ENCODE measurements at places on chromosomes 12 and 14.

DNA sequence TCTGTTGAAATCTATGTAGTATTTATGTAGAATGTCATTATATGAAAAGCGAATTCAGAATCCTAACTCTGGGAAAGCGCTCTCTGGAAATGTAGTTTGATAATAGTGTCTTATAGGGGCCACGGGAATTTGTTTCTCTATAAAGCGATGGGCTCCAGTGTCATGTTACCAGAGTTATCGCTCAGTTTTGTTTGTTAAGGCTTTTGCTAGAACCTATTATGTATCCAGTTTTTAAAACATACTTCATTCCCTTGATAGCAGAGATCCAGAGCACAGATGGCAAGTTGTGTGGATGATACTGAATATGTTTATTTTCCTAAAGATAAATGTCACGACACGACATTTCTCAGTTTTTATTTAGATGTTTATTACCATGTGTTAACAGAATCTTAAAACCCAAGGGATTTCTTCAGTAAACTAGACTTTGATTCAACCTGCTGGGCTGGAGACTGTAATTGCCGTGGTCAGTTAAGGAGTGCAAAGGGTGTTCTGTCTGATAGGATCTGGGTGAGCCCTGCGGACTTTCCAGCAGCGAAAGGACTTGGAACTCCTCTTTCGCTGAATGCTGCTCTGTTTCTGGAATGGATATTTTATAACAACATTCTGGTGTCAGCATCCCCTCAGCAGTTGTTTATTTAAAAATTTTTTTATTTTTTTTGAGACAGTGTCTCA is 1.7 kb upstream of the DNAH10 start:
- no peak for DNase-seq

GRCh38 chr12:1933342-1934051 is 15.0 kb upstream of the CACNA2D4 start:
- no peak for DNase-seq

DNA sequence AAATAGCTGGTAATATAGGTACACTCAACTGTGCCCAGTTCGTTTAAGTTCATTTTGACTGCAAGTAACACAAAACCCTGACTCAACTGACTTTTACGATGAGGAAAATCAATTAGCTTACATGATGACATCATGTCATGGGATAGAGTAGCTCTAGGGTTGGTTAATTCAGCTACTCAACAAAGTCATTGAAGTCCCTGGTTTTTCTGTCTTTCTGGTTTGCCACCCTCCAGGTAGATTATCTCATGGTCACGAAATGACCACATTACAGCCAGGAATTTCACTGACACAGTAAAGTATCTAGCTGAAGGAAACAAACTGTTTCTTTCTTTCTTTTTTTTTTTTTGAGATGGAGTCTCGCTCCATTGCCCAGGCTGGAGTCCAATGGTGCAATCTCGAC is 68.5 kb upstream of the FUT8 start:
- peak; percentile 23 for DNase-seq

DNA sequence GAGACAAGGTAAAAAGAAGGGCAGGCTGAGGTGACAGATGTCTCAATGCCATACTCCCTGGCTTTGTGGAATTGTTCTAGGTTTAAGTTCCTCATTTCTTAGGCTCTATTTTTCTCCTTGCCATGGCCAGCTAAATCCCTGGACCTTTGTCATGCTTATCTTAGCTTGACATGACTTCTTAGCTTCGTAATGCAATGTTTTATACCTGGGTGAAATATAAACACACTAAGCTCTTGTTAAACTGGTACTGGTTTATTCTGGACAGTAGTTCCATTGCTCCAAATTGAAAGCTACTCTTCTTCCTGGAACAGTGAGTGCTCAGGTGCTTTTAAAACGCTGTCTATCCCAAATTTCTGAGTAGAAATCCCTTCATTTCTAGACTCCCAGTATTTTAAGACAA is 17.4 kb upstream of the ARHGAP5 start:
- no peak for DNase-seq

DNA sequence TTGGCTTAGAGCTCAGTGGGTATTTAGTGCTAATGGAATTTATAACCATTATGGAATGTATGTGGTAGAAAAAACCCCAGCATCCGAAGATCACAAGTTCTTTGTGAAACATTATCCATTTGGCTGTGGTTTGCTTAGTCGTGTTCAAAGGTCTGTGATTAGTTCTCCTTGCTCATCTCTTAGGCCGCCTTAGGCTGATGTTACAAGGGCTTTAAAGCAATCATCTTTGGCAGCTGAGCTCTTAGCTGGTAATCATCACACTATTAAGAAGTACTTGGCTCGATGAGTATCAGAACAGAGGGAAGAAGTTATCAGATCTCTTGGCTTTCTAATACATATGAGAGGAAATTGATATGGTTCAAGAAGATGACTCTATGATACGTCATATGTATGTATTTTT is 124.1 kb upstream of the E2F7 start:
- DNase-seq: no peak

GRCh38 chr14:50521912-50522341 is 10.4 kb downstream of the MAP4K5 start:
- DNase-seq: no peak

DNA sequence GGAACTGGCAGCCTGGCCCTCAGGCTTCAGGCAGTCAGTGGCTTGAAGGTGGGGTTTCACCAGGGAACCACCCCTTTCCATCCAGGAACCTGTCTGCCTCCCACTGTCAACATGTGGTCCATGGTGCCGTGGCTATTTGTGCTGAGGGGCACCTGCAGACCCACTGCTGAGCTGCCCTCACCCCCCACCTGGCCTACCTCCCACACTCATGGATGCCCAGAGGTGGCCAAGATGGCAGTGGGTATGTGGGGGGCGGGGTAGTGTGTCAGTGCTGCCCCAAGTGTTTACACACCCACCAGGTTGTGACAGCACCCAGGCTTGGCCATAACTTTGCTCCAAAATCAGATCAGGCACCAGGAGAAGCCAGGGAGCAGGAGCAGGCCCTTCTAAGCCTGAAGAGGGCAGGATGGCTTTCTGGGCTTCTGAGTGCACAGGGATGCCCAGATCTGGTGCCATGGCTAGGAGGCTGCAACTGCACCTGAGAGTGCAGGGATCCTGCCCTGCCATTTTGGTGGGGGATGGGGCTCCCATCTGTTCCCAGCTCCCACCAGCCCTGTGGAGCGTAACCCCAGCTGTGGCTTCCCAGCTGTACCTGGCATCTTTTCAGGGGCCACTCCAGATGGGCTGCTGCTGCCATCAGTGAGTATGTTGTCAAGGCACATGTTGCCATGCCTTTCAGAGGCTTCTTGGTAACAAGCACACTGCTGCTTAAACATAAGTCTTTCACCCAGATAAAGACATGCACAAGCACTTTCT is 263.9 kb downstream of the LRIG3 start:
- no peak for DNase-seq

DNA sequence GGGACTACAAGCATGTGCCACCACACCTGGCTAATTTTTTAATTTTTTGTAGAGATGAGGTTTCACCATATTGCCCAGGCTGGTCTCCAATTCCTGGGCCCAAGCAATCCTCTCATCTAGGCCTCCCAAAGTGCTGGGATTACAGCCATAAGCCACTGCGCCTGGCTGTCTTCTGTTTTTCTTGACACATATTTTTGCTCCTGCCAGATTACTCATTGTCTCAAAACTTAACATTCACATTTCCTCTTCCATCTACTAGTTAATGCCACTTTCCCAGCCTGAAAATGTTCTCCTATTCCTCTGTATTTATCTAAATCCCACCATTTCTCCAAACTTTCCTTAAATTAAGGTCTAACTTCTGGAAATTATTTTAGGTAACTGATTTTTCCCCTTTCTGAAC is 36.2 kb upstream of the KCNH3 start:
- no peak for DNase-seq

- no peak for DNase-seq
Measured at GRCh38 chr12:31315044-31315715, 10.8 kb downstream of the SINHCAF start.

DNA sequence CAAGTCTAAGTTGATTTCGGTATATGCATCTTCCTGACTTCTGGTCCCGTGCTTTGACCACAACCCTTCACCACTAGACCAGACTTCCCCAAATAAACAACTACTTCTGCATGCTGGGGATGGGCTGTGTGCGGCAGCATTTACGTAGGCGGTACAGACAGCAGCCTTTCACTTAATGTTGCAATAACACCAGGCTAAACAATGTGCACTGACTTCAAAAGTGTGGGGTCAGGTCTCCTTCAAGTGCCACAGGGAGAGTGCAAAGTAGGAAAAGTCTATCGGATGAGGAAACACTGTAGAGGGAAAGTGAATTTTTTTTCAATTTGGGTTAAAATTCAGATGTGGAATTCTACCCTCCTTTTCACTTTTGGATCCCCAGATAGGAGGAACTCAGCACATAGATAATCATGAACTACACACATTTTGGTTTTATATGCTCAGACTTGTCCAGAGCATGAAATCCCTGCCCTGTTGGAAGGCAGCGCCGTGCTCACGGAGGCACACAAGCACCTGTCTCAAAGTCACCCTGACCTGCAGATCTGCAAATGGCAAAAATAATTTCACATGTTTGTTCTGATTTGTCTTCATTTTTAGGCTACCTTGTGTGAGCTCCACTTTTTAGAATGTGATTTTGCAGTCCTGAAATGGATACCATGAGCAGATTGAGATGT is 3.6 kb upstream of the FOS start:
- DNase-seq: peak; percentile 35

GRCh38 chr12:31967539-31967938 is 8.3 kb downstream of the RESF1 start:
- DNase-seq: no peak

DNA sequence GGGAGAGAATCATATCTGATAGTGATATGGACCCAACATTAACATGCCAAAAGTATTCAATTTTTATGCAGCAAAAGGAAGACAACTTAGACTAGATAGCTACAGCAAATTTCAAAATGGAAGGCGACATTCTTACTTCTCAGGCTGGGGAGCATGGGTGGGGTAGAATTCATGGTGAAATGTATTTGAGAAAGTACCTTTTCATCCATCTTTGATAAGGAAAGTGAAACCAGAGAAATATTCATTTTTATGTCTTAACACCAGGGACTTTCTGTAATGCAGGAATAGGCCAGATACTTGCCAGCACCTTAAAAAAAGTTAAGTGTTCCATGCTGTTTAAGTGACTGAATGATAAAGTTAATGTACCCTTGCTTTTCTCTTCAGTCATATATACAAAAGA is 13.4 kb downstream of the BTG1 start:
- no peak for DNase-seq

- DNase-seq: peak; percentile 24
Measured at GRCh38 chr12:97464385-97465321, 2.0 kb downstream of the RMST start.

DNA sequence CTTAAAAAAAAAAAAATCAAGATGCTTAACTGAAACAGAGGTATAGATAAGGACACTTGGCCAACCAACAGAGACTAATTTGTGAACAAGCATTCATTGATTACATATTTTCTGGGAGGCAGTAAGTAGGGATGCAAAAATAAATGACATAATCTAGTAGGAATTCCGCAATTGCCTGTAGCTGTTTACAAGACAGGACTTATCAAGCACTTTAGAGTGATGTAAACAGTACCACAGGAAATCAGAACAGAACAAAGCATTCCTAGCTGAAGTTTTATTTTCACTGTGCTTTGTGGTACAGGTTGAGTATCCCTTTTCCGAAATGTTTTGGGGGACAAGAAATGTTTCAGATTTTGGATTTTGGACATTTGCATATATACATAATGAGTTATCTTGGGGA is 68.2 kb upstream of the FGD4 start:
- peak; percentile 13 for DNase-seq

DNA sequence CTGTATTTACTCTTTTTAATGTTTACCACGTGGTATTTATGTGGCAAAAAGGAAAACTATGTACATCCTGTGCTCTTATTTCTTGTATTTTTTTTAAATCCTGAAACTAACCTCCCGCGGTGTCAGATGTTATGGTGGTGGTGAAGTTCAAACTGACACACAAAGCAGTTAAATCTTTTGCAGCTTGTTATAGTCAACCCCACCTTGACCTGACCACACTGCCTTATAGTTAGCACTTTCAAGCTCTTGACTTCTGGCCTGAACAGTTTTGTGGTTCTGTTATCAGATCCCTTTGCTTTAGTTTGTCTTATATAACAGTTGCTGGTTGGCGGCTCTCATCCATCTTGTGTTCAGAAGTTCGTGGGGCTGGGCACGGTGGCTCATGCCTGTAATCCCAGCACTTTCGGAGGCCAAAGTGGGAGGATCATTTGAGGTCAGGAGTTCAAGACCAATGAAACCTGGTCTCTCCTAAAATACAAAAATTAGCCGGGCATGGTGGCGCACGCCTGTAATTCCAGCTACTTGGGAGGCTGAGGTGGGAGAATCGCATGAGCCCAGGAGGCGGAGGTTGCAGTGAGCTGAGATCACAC is 2.1 kb downstream of the UNG start:
- no peak for DNase-seq

GRCh38 chr12:112577473-112578329 is 159.0 kb downstream of the PTPN11 start:
- peak; percentile 81 for DNase-seq

DNA sequence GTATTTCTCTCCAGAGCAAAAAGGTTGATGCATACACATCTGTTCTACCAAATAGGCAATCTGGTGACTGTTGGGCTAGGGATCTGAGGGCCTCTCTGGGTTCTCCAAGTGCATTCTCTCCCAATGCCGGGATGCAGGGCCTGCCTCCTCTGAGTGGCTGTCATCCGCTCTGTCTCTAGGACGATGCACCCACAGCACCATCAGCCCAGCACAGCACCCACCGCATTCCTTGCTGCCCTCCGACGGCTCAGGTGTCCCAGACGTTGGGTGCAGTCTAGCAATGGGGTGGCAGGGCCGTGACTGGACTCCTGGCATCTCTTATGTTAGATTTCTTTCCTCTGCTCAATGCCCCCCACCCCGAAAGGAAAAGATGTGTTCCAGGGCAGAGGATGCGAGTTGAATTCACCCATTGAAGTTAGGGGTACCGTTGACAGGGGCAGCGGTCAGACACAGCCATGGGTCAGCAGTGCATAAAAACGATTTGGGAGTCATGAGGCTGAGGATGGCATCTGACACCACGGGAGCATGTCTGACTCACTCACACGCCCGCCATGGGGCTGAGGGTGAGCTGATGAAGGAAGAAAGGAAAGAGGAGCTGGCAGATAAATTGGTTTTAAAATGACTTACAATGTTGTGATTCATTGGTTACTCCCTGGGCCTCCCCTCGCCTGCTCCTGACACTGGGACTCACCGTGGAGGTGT is 93.2 kb upstream of the C14orf180 start:
- DNase-seq: no peak

- DNase-seq: no peak
Measured at GRCh38 chr14:75013290-75013689, 10.6 kb downstream of the EIF2B2 start.

- peak; percentile 27 for DNase-seq
Measured at GRCh38 chr12:48311313-48311712, 39.4 kb downstream of the ZNF641 start.

GRCh38 chr12:123054371-123054770 is 73.9 kb downstream of the ARL6IP4 start:
- no peak for DNase-seq

GRCh38 chr12:10501030-10501429 is 4.7 kb upstream of the EIF2S3B start:
- DNase-seq: no peak

GRCh38 chr14:36805131-36805559 is 143.5 kb downstream of the PAX9 start:
- peak; percentile 8 for DNase-seq

GRCh38 chr12:49827401-49828099 is 663 bp downstream of the NCKAP5L start:
- DNase-seq: peak; percentile 89

GRCh38 chr12:12700254-12700653 is 4.3 kb upstream of the GPR19 start:
- DNase-seq: no peak

- DNase-seq: no peak
Measured at GRCh38 chr12:24494401-24494800, 454.5 kb downstream of the BCAT1 start.

- no peak for DNase-seq
Measured at GRCh38 chr12:25929142-25929541, 29.3 kb upstream of the RASSF8 start.

Data from ELF-1 (cell line).